Ascending aorta (tissue), 2 donors: ENCODE measurements at places on chromosomes 6 and 20.

GRCh38 chr20:17502105-17502504 is 29.1 kb downstream of the BFSP1 start:
- H3K4me3 ChIP-seq: no peak overlapping the region
- H3K4me1 ChIP-seq: no peaks in the 10 kb centered on the region
- no peaks in the 10 kb centered on the region for H3K27me3 ChIP-seq
- H3K36me3 ChIP-seq: no peaks in the 10 kb centered on the region
- no peak overlapping the region for H3K27ac ChIP-seq

- no peaks in the 10 kb centered on the region for H3K36me3 ChIP-seq
- peak overlapping the region; percentile 55 for H3K27ac ChIP-seq
- peaks cover 25% of the 10 kb centered on the region for H3K4me1 ChIP-seq
- H3K27me3 ChIP-seq: no peaks in the 10 kb centered on the region
- no peak for DNase-seq
These were observed 144.6 kb upstream of the TMEM170B start for GRCh38 chr6:11392778-11393507.

DNA sequence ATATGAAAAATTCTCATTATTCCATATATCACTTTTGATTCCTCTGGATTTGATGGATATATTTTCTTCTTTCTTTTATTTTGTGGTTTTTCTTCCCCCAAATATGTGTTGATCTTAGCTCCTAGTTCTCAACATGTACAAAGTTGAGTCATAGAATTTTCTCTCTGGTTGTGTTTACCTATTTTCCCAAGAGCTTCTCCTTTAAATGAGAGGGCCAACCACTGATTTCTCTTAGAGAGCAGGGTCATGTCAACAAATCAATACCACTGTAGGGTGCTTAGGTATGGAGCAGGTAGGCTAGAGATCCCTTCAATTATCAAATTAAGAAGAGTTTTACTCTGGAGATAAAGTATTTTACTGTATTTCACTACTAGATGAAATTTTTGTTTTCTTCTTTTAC is 145.7 kb downstream of the BMP5 start:
- no peak for DNase-seq
- no peak overlapping the region for H3K27ac ChIP-seq
- H3K36me3 ChIP-seq: no peaks in the 10 kb centered on the region
- H3K4me3 ChIP-seq: no peak overlapping the region
- H3K4me1 ChIP-seq: no peaks in the 10 kb centered on the region
- H3K27me3 ChIP-seq: no peaks in the 10 kb centered on the region

- H3K36me3 ChIP-seq: no peaks in the 10 kb centered on the region
- H3K27ac ChIP-seq: no peak overlapping the region
- no peaks in the 10 kb centered on the region for H3K27me3 ChIP-seq
- no peak overlapping the region for H3K4me3 ChIP-seq
- DNase-seq: no peak
These were observed 127.0 kb upstream of the MAN1A1 start for GRCh38 chr6:119476554-119476953.

GRCh38 chr20:58177799-58178198 is 50.7 kb downstream of the ANKRD60 start:
- peaks cover 27% of the 10 kb centered on the region for H3K4me1 ChIP-seq
- H3K36me3 ChIP-seq: no peaks in the 10 kb centered on the region
- no peak overlapping the region for H3K4me3 ChIP-seq
- no peak for DNase-seq
- H3K27me3 ChIP-seq: no peaks in the 10 kb centered on the region
- H3K27ac ChIP-seq: peak overlapping the region; percentile 93

GRCh38 chr6:52155791-52156576 is 30.2 kb upstream of the IL17A start:
- H3K36me3 ChIP-seq: no peaks in the 10 kb centered on the region
- no peaks in the 10 kb centered on the region for H3K27me3 ChIP-seq
- DNase-seq: no peak
- H3K4me3 ChIP-seq: no peak overlapping the region
- H3K27ac ChIP-seq: no peak overlapping the region
- H3K4me1 ChIP-seq: no peaks in the 10 kb centered on the region

GRCh38 chr20:41081276-41081814 is 52.7 kb downstream of the TOP1 start:
- H3K27ac ChIP-seq: no peak overlapping the region
- no peaks in the 10 kb centered on the region for H3K27me3 ChIP-seq
- DNase-seq: no peak
- H3K4me3 ChIP-seq: no peak overlapping the region
- peaks cover 26% of the 10 kb centered on the region for H3K36me3 ChIP-seq

DNA sequence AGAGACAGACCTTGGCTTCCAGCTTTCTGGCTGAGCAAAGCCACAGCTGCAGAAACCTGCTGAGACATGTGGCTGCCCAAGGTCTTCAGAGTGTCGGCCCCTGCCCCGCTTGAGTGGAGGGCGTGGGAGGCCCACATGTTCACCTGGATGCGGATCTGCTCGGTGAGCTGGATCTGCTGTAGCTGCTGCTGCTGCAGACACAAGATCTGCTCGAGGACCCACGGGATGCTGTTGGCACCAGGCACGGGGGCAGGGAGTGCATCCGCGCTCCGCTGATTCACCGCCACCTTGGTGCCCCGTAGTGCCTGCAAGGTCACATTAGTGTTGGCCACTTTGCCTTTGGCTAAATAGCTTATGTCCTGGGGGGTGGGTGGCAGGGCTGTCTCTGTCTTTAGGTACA is 10.7 kb downstream of the SALL4 start:
- no peaks in the 10 kb centered on the region for H3K36me3 ChIP-seq
- no peak for DNase-seq
- no peaks in the 10 kb centered on the region for H3K27me3 ChIP-seq

GRCh38 chr6:162468326-162468725 is 259.2 kb downstream of the PRKN start:
- H3K4me1 ChIP-seq: no peaks in the 10 kb centered on the region
- no peak overlapping the region for H3K4me3 ChIP-seq
- no peaks in the 10 kb centered on the region for H3K27me3 ChIP-seq
- H3K36me3 ChIP-seq: no peaks in the 10 kb centered on the region
- H3K27ac ChIP-seq: no peak overlapping the region

- no peak overlapping the region for H3K27ac ChIP-seq
- H3K4me3 ChIP-seq: no peak overlapping the region
- DNase-seq: no peak
These were observed 63.6 kb upstream of the SNRPB2 start for GRCh38 chr20:16666272-16666671.

DNA sequence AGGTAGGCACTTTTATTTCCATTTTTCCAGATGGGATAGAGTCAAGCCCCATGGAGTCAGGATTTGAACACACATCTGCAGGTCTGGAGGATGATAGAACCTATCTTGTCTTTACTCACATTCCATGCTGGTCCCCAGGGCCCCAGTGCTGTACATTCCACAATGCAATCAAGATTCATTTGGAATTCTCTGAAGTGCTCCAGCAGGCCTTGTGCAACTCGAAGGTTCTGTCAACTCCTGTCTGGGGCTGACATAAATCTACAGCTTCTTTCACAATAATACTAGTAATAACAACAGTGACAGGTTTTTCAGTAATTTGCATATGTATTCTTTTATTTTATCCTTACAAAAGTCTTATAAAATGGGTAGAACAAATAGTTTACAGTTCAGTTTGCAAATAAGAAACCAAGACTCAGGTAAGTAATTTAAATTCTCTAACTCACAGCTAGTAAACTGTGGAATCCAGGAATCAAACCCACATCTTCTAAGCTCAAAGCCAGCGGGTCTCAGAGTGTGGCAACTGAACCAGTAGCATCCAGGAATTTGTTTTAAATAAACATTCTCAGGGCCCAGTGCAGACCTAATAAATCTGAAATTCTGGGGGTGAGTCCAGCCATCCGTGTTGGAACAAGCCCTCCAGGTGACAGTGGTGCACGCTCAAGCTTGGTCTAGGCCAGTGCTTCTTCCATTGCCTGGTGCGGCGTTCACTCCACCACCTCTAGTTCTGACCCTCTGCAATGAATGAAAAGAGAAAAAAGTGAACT is 137.0 kb upstream of the TNFAIP3 start:
- H3K36me3 ChIP-seq: no peaks in the 10 kb centered on the region
- DNase-seq: no peak
- H3K4me3 ChIP-seq: no peak overlapping the region
- no peaks in the 10 kb centered on the region for H3K4me1 ChIP-seq
- no peak overlapping the region for H3K27ac ChIP-seq

DNA sequence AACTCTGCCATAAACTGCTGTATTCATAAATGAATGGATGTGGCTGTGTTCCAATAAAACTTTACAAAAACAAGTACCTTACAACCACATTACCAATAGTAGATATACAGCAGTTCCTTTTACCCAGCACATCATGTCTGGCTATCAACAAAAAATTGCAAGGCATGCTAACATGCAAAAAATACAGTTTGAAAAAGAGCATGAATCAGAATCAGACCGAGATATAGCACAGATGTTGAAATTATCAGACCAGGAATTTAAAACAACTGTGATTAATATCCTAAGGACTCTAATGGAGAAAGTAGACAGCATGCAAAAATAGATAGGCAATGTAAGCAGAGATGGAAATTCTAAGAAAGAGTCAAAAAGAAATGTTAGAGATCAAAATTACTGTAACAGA is 8.4 kb upstream of the NUS1 start:
- no peak overlapping the region for H3K4me3 ChIP-seq
- no peaks in the 10 kb centered on the region for H3K27me3 ChIP-seq
- DNase-seq: no peak
- H3K36me3 ChIP-seq: no peaks in the 10 kb centered on the region

- peaks cover 6% of the 10 kb centered on the region for H3K4me1 ChIP-seq
- no peaks in the 10 kb centered on the region for H3K36me3 ChIP-seq
- no peaks in the 10 kb centered on the region for H3K27me3 ChIP-seq
- H3K27ac ChIP-seq: peak overlapping the region; percentile 77
These were observed 402 bp downstream of the ZBTB12 start for GRCh38 chr6:31901415-31901952.

- DNase-seq: no peak
- H3K4me1 ChIP-seq: no peaks in the 10 kb centered on the region
- no peak overlapping the region for H3K27ac ChIP-seq
- H3K4me3 ChIP-seq: no peak overlapping the region
- no peaks in the 10 kb centered on the region for H3K27me3 ChIP-seq
These were observed 8.9 kb downstream of the ARHGAP40 start for GRCh38 chr20:38610521-38610920.

- no peaks in the 10 kb centered on the region for H3K4me1 ChIP-seq
- no peaks in the 10 kb centered on the region for H3K36me3 ChIP-seq
- no peak overlapping the region for H3K4me3 ChIP-seq
- DNase-seq: no peak
- H3K27me3 ChIP-seq: no peaks in the 10 kb centered on the region
These were observed 250.9 kb upstream of the CITED2 start for GRCh38 chr6:139625081-139625939.

DNA sequence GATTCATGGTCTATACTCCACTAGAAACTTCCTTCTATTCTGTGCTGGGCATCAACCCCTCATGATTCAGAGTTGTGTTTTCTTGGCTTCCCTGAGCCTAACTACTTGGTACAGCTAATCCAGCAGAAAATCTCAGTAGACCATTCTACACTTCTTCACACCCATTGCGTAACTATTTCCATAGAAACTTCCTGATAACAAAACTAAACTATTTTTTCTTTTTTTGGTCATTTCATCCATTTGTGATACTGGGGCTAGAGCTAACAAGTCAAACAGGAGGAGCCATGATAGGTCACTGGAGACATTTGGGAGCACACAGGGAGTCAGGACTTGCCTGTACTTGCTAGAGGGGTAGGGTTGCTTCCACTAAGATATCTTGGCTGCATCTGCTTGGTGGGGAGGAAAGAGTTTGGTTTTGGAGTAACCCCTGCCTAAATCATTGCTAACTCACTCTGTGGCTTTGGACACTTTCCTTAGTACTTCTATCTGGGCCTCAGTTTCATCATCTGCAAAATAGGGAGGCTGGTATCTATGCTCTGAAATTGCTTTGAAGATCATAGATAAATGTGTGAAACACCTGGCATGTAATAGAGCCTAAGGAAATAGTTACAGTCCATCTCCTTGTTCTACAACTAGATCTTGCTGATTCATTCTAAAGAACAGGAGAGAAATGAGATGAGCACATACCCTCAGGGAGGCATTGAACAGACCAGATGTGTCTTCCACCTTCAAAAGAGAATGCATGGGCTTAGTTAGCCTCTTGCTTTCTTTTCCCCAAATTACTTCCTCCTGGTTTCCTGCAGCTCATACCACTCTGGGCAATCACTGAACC is 127.9 kb upstream of the ADGRF1 start:
- no peak overlapping the region for H3K27ac ChIP-seq
- no peak overlapping the region for H3K4me3 ChIP-seq
- no peak for DNase-seq
- no peaks in the 10 kb centered on the region for H3K36me3 ChIP-seq

- H3K4me3 ChIP-seq: no peak overlapping the region
- H3K36me3 ChIP-seq: no peaks in the 10 kb centered on the region
- no peak for DNase-seq
- H3K4me1 ChIP-seq: no peaks in the 10 kb centered on the region
- no peak overlapping the region for H3K27ac ChIP-seq
These were observed 62.2 kb upstream of the FABP7 start for GRCh38 chr6:122717350-122717749.

DNA sequence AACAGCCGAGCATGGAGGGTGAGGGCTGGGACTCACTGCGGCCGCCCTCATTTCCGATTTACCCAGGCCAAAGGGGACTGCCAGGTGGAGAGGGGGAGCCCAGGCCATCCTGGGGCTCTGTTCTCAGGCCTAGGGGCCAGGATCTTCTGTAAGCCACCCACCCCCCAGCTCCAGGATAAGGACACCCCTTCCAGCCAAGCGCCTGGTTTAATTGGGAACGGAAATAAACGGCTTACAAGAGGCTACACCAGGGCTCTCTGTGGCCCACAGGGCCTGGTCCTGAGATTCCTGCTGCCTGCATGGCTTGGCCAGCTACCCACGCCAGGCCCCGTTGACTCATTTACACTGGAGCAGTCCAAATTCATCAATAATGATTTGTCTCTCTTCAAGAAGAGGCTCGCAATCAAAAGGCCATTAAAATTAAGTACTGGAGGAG is 68.1 kb upstream of the TOP1 start:
- H3K4me3 ChIP-seq: no peak overlapping the region
- no peaks in the 10 kb centered on the region for H3K36me3 ChIP-seq
- H3K27me3 ChIP-seq: no peaks in the 10 kb centered on the region
- H3K27ac ChIP-seq: no peak overlapping the region
- H3K4me1 ChIP-seq: no peaks in the 10 kb centered on the region

DNA sequence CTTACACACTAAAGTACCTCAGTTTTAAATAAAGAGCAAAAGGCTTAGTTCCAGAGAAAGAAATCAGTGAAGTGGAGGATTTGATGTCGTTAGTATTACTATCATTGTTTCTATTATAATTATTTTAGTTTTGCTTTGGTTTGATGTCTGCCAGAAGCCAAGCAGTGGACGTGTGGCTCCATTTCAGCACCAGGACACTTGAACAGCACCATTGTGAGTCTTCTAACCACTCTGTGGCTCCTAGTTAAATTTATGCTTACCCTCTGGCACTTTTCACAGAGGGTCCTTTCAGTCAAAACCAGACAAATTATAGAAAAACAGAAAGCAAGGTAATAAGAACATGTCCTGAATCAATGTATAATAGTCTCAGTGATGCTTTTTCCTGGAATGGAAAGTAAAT is 3.4 kb downstream of the COL9A1 start:
- H3K4me3 ChIP-seq: no peak overlapping the region
- H3K27me3 ChIP-seq: no peaks in the 10 kb centered on the region
- no peak overlapping the region for H3K27ac ChIP-seq
- no peaks in the 10 kb centered on the region for H3K4me1 ChIP-seq
- H3K36me3 ChIP-seq: no peaks in the 10 kb centered on the region
